Stromal cell of bone marrow (primary cell): ENCODE measurements at places on chromosomes 1 and 21.

DNA sequence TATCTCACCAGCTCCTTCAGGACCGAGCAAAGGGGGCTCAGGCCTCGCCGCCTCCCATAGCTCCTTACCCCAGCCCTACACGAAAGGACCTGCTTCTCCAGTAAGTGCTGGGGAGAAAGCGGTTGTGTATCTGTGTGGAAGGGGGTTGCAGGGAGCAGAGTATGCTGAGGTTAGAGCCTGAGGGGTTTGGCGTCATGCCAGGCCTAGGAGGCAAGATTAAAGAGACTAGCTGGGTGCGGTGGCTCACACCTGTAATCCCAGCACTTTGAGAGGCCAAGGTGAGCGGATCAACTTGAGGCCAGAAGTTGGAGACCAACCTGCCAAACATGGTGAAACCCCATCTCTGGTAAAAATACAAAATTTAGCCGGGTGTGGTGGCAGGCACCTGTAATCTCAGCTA lies 14.1 kb upstream of the RASSF5 start:
- no peak for DNase-seq

- DNase-seq: no peak
These were observed 11.5 kb upstream of the LRRC47 start for GRCh38 chr1:3807769-3808168.

- DNase-seq: no peak
These were observed 14.2 kb downstream of the FMO5 start for GRCh38 chr1:147210987-147211386.

- DNase-seq: no peak
These were observed 227.4 kb downstream of the SDCCAG8 start for GRCh38 chr1:243483071-243483771.

DNA sequence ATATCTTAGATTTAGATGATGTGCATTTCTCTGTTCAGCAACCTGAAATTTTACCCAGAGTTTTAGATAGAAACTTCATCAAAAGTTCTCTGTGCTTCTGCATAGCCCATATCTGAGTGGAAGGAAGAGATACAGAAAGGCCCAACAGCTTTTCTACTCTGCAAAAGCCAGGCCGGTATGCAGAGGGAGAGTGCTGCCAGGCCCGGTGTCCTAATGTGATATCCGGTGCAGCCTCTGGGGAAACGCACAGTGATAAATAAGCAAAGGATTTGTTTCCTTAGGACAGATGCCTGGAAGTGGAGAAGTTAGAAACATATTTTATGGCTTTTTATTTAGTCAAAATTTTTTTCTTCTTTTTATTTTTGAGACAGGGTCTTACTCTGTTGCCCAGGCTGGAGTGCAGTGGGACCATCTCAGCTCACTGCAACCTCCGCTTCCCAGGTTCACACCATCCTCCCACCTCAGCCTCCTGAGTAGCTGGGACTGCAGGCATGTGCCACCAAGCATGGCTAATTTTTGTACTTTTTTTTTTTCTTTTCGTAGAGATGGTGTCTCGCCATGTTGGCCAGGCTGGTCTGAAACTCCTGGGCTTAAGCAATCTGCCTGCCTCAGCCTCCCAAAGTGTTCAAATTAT lies 145.8 kb downstream of the PATJ start:
- DNase-seq: no peak

DNA sequence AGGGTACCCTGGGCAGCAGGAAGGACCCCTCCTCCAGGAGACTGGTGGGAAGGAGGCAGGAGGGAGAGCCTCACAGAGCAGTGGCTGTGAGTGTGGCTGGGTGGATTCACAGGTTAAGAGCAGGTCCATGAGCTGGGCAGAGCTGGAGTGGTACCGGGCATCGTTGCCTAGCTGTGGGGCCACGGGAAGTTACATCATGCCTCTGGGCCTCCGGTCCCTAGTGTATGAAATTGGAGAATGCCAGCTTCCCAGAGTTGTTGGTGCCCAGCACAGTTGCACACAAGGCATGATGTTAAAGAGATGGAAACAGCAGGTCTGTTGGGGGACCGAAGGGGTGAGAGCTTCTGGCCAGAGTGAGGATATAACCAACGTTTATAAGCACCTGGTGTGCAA lies 18.5 kb downstream of the FOXO6 start:
- no peak for DNase-seq

DNA sequence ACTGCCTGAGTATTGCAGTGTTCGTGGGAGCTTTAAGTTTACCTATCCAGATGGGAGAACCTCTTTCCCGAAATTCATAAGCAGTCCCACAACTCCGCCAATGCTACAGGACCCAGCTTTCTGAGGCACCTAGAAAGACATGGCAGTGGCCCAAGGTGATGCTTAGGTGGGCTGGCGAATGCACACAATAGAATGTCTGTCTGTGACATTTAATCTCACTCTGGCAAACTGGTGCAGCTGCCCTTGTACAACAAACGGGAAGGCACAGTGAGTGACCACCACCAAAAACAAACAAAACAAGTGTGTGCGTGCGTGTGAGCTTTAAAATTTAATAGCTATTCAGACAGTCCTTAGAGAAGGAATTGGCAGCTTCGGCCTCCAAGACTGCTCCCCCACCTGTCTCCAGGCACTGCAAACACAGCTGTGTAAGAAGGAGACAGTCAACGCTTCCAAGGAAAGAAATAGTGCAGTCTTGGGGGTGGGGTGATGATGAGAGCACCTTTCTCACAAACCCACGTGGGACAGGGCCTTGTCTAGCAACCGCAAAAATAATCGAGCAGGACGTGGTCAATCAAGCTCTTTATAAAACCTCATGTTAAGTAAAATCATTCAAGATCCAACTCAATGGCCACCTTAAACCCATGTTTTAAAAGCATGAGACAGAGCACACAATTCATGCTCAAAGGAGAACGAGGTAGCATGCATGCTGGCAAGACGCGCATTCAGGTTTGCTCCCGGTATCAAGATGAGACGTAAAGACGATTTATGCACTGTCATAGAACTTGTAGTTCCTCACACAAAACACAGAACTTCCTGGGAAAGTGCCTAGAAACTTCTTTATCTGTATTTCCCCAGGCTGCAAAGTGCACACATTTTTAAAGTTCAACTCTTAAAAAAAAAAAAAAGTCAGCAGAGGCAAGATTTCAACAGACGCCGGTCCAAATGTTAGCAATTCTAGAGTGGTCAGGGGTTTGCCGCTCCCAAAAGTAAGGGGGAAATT lies 84.1 kb downstream of the TM2D1 start:
- no peak for DNase-seq

DNA sequence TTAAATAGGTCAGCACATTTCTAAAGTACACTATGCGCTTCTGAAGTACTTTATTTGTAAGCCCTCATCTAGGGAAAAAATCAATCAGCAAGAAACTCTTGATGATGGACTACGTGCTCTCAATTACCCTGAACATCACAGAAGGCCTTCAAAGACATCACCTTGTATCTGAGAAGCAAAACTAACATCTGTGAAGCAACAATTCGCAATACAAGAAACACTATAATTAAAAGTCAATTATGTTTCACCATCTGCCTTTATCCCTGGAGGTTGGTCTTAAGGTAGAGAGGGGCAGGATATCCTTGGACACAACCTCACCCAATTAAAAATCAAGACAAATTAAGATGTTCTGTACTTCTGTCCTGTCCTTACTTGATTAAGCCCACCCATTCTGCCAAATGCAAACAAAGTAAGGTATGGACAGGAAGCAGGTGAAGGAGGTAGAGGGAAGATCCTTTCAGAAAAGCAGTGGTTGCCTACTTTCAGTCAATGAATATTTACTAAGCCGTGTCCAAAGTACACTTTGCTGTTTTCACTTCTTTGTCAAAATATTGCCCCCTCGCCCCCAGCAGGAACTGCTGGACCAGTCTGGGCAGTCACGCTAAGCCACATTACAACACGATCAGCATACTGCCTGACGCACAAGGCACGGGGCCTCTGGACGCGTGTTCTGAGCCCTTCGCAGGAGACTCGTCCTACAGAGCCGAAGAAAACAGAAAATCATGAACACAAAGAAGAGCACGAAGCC lies 887 bp downstream of the SLC19A2 start:
- DNase-seq: no peak

- DNase-seq: no peak
These were observed 115.6 kb upstream of the KIF26B start for GRCh38 chr1:245039196-245039595.

DNA sequence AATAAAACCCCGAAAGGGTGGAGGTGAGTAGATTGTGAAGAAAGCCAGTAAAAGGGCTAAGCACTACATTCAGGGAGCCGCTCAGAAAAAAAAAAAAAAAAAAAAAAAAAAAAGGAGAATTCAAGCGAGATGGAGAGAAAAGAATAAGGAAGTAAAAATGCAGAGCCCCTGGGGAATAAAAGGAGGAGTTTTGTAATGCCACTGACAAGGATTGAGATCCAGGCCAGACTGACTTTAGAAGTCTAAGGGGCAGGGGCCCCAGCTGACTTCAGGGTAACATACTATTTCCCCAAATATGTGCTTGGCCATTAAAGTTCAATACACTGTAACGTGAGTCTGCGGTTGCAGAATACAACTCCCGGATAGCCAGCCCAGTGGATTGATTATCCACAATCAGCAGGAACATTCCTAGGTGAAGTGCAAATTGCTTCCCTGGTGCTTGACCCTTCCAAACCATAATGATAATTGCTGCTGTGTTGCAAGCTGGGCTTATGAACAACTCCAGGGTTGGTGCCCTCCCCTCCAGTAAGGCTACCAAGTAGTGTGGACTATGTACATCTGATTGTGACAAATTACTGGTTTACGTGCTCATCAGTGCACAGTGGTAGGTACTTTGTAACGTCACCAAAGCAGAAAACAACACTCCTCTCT lies 30.7 kb upstream of the RRP15 start:
- no peak for DNase-seq

GRCh38 chr1:94231746-94232145 lies 5.6 kb downstream of the ARHGAP29 start:
- DNase-seq: no peak

- DNase-seq: no peak
These were observed at the start of gene PTGER3 for GRCh38 chr1:71047635-71048607. PTGER3 (minus strand) TSS chr1:71047816; CDS start chr1:71047577, 239 bp downstream.

GRCh38 chr21:45670731-45671130 lies 27.2 kb downstream of the PCBP3 start:
- no peak for DNase-seq

GRCh38 chr1:68270951-68271350 lies 38.6 kb upstream of the WLS start:
- no peak for DNase-seq

GRCh38 chr1:75529488-75529887 lies 81.4 kb downstream of the SLC44A5 start:
- DNase-seq: no peak

DNA sequence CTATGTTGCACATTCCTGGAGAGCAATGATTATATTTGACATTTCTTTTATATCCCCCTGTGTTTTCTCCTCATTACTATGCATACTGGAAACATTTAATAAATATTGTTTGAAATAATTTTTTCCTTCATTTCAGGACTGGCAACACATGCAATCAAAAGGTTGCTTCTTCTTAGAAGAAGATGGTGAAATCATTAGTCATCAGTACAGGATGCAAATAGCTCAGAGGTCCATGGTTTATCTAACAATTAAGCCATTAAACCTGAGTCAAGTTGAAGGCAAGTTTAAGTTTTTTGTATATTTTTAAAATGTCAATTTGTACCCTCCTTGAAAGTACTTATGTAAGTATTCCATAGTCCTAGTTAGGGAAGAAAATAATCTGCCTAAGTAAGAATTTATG lies 22.5 kb downstream of the EFCAB7 start:
- no peak for DNase-seq

DNA sequence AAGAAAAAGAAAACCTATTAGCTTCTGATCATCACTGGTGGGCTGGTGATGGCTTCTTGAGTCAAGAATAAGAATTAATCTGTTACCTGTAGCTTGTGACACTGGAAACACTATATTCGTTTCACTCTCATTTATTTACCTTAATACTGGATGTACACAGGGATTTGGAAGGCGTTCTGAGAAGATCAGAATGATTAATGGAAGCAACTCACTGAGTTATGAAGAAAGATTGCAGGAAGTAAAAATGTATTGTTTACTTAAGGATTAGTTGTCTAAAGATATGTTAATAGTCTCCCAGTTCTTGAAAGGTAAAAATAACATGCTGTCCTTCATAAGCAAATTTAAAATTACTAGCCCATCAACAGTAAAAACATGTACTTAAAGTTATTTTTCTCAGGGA lies 644.9 kb upstream of the NCAM2 start:
- no peak for DNase-seq

GRCh38 chr1:163794551-163794950 lies 472.8 kb downstream of the NUF2 start:
- no peak for DNase-seq

- DNase-seq: peak; percentile 72
These were observed 148.4 kb downstream of the GPATCH2 start for GRCh38 chr1:217482356-217483102.

DNA sequence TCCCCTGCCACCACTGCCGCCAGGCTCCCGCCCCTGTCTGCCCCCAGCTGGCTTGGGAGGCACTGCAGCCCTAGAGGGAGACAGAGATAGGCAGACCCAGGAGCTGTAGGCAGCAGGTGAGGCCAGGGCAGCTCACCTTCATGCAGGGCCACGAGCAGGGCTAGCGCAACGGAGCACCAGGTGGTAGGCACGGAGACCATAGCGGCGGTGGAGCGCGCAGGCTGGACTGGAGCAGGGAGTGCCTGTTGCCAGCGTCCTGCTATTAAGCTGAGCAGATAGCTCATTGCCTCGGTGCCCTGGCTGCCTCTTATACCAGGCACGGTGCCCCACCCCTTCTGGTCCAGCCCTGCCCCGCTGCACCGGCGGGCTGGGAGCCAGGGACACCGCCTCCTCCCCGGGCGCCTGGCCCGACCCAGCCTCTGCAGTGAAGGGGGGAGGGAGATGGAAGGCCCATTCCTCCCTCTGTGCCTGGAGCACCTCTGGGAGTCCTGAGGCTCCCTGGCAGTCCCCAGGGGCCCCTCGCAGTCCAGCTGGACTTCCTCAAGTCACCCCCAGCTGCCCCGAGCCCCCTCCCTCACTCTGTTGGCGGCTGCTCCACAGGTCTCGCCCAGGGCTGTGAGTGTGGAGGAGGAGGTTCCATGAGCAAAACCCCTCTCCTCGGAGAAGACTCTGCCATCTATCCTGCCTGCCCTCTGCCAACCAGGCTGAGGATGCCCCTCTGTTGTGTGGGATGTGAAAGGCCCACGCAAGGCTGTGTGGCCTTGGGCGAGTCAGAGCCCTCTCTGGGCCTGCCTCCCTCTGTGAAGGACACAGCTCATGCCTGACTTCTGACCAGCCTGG lies at the start of gene EDN2:
TSS of gene EDN2 (minus strand) at position 282 of the 840 bp plus-strand sequence. CDS start at position 200, 82 bp downstream.
- DNase-seq: no peak

GRCh38 chr1:217253985-217254384 lies 376.9 kb downstream of the GPATCH2 start:
- DNase-seq: no peak

DNA sequence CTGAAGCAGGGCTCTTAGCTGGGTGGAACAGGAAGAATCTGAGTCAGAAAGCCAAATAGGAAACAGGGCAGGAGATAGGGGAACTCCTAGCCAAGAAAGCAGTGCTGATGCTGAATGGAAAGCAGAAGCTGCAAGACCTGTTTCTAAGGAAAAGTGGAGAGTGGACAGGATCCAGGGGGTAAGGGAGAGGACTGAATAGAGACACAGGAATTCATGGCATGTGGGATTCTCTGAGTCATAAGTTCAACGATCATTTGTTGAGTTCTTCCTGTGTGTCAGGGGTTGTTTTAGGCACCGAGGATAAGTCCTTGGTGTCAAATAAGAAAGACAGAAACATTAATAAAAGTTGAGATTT lies 153.8 kb upstream of the FGGY start:
- DNase-seq: peak; percentile 83
